ENCODE measurements at places on chromosomes 2 and 18.
A peak's percentile ranks its signal among the peaks of the same experiment; 100 is the strongest.

DNA sequence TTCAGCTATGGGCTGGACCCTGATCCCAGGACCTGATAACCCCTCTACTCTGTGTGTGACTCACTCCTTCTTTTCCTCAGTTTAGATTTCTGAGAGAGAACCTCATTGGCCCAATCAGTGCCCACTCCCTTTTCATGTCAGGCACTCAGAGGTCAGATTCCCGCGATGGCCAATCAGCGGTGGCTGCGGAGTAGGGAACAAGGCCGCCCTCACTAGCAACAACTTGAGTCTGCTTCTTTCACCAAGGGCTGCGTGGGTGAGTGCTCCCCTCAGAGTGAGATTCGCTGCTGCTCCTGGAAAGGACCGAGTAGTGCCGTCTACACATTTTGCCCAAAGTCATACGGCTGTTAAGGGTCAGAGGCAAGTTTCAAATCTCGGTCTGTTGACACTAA is 34.7 kb downstream of the NPPC start:
- DNase-seq: no peak

DNA sequence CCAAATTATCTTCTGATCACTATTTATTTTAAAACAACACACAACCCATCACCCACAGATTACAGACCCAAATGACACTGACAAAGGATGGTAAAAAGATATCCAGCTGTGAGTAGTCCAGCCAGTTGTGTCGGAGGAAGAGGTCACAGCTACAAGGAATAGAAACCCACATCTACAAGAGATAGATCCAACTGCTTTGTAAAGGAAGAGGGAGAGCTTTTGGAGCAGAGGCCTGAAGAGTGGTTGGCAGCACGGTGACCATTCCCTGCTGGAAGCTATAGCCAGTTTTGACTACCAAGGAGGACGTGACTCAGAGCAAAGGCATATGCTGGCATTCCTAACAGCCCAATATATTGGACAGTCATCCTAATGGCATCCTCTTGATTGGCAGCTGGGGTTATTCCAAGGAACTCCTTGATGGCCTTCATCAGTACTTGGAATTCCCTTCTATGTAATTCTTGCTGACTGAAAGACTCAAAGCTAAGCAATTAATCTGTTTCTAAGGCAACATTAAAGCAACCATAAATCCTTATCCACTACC is 17.1 kb downstream of the SLC8A1 start:
- DNase-seq: peak; percentile 98

GRCh38 chr2:214881647-214882202 is 72.2 kb upstream of the BARD1 start:
- no peak for DNase-seq

GRCh38 chr18:61256291-61256690 is 76.9 kb upstream of the CDH20 start:
- no peak for DNase-seq

- no peak for DNase-seq
Measured at GRCh38 chr18:56756966-56757365, 105.8 kb downstream of the WDR7 start.

DNA sequence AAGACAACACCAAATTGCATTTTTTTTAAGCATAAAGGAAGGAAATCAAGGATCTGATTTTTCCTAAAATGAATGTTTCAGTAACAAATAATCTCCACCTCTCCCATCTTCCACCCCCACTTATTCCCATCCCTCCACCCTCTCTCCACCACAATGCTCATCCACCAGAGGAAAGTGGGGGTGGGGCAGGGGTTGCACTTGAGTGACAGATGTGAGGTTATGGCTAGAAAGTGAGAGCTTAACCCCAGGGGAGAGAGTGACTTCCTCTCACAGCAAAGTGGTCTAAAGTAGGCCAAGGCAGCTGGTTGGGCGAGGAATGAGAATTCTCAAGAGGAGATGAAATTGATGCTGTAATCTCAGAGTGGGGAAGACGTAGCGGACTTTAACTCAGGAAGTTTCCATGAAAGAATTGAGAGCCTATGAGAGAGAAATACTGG is 104.7 kb downstream of the HNRNPLL start:
- no peak for DNase-seq

GRCh38 chr2:171956135-171956825 is 34.0 kb downstream of the HAT1 start:
- DNase-seq: no peak

- no peak for DNase-seq
Measured at GRCh38 chr2:55705027-55705653, 11.5 kb upstream of the PNPT1 start.

DNA sequence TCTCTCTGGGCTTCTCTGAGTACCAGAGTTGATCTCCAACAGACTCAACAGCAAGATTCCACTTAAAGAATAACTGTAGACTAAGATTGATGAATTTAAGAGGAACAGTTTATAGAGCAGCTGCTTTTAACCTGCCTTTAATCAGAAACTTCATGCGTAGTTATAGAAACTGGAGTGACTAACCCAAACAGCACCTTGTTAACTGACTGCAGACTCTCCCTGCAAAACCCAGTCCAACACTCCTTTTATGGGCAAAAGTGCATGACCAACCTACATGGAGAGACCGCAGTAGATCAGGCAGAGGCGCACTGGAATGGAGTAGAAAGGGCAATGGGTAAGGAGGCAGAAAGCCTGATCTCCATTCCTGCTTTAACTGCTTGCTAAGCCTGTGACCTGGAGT is 110.6 kb downstream of the NRP2 start:
- peak; percentile 63 for DNase-seq

DNA sequence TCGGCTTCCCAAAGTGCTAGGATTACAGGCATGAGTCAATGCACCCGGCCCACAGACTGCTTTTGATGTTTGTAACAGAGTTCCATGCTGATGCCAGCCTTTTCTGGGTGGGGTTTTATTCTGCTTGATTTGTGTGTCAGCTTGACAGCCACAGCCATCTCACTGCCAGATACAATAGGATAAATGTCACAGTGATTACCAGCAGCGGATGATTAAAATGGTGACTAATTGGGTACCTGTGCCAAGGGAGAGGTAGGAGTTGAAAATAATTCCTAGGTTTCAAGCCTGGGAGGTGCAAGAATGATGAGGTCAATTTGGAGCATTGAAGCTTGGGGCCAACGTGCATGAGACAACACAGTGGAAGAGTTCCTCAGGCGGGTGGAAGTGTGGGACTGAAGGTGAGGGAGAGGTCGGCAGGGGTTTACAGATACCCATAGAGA is 39.4 kb downstream of the SH2D6 start:
- DNase-seq: no peak

DNA sequence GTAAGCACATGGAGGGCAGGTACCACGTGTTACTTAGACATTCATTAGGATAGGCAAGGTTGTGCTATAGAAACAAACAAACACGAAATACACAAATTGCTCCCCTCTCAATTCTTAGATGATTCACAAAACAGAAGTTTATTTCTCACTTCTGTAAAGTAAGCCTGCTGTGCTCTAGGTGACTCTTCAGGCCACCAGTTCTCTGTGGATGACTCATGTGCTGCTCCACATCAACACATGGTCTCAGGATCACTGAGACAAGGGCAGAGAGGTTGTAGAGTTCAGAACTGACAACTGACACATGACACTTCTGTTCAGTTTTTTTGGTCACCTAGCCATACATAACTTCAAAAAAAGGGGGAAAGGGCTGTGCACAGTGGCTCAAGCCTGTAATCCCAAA is 70.6 kb downstream of the DAW1 start:
- DNase-seq: no peak

GRCh38 chr2:171754254-171754939 is 67.1 kb downstream of the DYNC1I2 start:
- DNase-seq: no peak

DNA sequence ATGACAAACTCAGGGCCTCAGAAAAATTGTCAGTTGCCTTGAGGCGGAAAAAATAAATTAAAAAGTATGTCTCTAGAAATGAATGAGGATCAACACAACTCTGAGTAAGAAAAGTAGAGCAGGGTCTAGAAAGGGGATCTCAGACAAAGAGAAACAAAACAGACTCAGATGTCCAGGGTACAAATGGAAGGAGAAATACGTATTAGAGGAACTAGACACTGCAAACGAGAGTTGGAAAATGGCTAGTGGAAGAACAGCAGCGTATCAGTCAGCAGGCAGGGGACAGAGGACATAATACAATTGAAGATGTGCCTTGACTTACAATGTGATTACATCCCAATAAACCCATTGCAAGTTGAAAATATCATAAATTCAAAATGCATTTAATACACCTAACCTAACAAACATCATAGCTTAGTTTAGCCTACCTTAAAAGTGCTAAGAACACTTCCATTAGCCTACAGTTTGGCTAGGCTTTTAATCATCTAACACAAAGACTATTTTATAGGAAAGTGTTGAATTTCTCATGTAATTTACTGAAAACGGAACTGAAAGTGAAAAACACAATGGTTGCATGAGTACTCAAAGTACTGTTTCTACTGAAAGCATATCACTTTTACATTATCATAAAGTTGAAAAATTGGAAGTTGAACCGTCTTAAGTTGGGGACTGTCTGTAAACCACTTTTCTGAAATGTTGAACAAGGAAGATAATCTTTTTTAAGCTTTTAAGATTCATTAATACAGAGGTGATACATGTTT is 182.8 kb downstream of the NBAS start:
- no peak for DNase-seq

DNA sequence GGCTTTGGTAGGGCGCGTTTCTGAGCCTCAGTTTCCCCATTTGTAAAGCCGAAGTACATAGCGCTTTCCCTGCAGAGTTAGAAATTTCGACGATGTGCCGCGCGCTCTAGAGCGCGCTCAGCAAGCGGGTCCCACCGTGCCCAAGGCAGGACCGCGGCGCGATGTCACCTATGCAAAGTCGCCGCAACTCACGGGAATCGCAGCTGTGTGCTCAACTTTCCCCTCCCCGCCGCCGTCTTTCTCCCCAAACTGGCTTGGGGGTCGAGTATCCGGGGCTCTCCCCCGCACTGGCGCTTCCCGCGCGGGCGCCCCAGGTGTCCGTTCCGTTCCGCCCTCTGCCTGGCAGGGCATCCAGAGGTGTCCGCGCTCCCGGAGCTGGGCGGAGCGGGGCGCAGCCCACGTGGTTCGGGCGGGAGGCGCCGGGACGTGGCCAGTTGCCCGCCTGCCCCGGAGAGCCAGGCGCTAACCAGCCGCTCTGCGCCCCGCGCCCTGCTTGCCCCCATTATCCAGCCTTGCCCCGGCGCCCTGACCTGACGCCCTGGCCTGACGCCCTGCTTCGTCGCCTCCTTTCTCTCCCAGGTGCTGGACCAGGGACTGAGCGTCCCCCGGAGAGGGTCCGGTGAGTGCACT is at the start of gene MLPH:
TSS of gene MLPH (plus strand) at position 433 of the 630 bp plus-strand sequence. CDS start 6,176 bp downstream, outside the sequence.
- no peak for DNase-seq

DNA sequence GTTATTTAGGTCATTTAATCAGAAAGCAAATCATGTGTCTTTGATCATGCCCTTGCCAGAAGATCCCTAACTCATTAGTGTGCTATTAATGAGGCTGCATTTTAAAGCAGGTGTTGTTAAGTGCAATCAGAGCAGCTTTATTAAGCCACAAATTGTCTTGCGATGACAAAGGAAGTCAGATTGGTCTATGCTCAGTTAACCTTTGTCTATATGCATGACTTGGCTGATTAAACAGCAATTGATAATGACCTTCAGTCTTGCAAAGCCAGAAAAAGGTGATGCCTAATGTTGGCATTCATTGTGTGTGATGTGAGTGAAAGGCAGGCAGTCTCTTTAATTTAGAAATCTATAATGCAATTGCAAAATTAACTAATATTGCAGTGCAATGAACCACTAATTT is 166.9 kb downstream of the RND3 start:
- DNase-seq: no peak

- no peak for DNase-seq
Measured at GRCh38 chr2:134852518-134852917, 14.1 kb downstream of the ACMSD start.

DNA sequence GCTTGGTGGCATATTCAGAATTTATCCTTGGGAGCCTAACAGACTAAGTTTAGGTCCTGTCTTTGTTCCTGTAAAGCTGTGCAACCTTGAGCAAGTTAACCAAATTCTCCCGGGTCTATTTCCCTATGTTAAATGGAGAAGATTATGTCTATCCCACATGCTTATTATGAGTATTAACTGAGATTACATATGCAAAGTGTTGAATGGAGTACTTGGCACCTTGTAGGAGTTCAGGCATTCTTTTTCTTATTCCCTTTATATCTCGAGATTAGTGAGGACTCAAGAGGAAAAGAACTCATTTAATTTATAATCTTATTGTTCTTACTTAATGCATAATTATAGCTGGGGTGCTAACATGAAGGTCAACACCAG is 184.6 kb downstream of the FMNL2 start:
- DNase-seq: no peak

- no peak for DNase-seq
Measured at GRCh38 chr2:120670371-120670770, 65.3 kb upstream of the GLI2 start.

- DNase-seq: no peak
Measured at GRCh38 chr18:67301592-67301991, 214.9 kb downstream of the DSEL start.

GRCh38 chr2:75698918-75699317 is 11.8 kb downstream of the GCFC2 start:
- DNase-seq: no peak

GRCh38 chr18:63578357-63578958 is 8.7 kb upstream of the SERPINB13 start:
- DNase-seq: peak; percentile 53

GRCh38 chr2:101625387-101625786 is 72.1 kb upstream of the MAP4K4 start:
- no peak for DNase-seq

DNA sequence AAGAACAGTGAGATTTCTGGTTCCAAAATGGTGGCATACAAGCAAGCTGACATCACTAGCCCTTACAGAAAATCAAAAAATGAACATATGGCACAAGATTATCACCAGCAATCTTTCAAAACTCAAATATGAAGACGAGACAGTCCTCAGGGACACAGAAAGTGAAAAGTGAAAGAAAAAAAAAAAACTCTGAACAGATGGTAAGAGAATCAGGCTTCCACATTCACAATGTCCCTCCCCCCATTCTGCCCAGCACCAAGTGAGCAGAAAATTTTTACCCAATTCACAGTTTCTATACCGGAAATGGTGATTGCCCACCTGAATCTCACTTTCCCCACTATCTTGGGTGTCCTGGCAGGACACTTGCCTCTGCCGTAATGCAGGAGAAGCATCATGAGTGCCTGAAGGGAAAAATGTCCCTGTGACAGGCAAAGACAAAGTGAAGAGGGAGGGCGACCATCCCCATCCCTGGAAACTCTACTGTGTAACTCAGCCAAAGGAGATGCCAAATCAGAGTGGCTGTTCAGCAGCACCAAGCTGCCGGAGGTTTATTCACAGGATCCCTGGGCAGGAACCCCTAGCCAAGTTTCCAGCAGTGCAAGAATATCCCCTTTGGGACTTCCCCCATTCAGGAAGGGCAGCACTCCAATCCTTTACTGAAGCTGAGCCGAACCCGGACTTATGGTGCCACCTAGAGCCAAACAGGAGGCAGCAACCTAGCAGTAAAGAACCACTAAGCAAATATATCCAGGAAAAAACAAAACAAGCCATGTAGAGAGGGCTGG is 312.2 kb downstream of the LRATD1 start:
- DNase-seq: peak; percentile 27

GRCh38 chr2:21819454-21819853 is 695.7 kb downstream of the TDRD15 start:
- peak; percentile 36 for DNase-seq
